ENCODE measurements at places on chromosomes 7 and 10.

GRCh38 chr10:116848032-116848943 is 1.0 kb upstream of the ENO4 start:
- no peak for DNase-seq

- no peak for DNase-seq
These were observed 52.9 kb downstream of the LYZL2 start for GRCh38 chr10:30576641-30577040.

DNA sequence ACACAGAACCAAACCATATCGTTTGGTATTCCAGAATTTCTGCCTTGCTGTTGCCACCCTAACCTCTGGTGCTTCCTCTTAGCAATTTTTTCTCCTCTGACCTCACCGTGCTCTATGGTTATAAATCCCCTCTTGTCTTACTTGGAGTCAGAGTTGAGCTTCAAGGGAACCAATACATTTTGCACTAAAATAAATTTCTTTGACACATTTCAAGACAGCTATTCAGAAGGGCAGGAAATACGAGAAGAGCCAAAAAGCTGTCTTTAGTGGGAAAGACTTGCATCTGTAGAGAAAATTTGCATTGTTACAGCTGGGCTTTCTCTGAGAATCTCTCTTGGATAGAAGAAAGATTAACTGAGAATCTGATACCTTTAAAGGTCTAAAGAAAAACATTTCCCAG is 14.5 kb upstream of the AKR1C2 start:
- no peak for DNase-seq

DNA sequence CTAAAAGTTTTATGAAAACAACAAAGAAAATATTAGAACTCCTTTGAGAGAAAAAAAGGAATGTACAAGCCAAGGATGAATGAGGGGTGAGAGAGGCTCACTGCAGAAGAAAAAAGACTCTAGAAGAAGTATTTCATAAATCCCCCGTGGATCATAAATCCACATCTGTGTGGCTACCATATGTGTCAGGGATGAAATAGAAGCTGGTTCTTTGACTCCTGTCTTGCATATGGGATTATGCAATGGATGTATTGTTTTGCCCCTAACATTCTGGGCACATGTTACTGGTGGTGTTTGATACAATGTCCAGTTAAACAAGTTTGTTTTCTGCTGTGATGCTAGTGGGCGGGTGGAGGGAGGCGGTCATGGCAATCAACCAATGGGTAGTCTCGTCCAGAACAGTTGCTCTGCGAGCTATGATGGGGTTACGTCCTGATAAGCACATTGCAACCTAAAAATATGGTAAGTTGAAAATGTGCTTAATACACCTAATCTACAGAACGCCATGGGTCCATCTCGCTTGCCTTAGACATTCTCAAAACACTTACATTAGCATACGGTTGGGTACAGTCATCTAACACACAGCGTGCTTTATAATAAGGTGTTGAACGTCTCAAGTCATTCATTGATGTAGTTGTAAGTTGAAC is 34.1 kb upstream of the PITRM1 start:
- DNase-seq: no peak

DNA sequence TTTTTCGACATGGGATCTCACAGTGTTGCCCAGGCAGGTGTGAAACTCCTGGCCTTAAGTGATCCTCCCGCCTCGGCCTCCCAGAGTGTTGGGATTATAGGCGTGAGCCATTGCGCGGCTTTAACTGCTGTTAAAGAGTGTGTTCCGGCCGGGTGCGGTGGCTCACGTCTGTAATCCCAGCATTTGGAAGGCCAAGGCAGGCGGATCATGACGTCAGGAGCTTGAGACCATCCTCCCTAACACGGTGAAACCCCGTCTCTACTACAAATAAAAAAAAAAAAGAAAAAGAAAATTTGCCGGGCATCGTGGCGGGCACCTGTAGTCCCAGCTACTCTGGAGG is 1.1 kb downstream of the RABGEF1 start:
- DNase-seq: peak; percentile 42

- no peak for DNase-seq
These were observed 112.2 kb downstream of the CLEC2L start for GRCh38 chr7:139635526-139636302.

GRCh38 chr10:83122336-83122735 is 1017.0 kb upstream of the GHITM start:
- DNase-seq: no peak

DNA sequence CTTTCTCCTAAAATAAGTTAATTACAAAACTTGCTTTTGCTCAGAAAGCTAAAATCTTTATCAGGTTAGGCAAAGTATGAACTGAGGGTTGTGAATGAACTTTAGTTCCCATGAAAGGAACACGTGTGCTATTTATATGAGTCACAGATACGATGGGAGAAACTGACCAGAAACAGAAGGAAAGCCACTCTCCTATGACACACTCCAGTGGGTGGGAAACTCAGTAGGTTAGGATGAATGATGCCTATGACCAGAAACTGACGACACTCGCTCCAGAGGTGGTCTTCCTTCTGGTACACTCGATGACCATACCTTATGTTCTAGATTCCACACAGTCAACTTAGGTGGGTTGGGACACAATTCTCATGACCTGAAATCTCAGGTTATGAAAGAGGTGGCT is 215.7 kb upstream of the INHBA start:
- DNase-seq: no peak

- DNase-seq: peak; percentile 9
These were observed 8.4 kb downstream of the TBRG4 start for GRCh38 chr7:45102785-45103712.

DNA sequence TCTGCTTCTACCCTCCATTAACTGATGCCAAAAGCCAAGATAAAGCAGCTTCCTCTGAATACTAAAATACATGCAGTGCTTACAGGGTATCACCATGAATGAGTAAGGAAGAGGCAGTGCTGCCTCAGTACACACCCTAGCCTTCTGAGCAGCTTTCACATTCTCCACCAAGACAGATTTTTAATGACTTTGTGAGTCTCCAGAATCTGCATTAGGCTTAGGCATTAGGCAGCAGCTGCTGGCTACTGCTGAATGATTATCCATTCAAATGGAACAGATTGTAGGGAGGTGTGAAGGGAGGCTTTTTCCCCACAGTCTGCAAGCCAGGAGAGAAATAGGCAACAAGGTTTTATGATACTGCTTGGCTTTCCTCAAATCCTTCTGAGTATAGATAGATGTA is 1226.7 kb upstream of the LRRN3 start:
- DNase-seq: no peak

GRCh38 chr10:27534161-27534700 is 30.1 kb downstream of the RAB18 start:
- no peak for DNase-seq

DNA sequence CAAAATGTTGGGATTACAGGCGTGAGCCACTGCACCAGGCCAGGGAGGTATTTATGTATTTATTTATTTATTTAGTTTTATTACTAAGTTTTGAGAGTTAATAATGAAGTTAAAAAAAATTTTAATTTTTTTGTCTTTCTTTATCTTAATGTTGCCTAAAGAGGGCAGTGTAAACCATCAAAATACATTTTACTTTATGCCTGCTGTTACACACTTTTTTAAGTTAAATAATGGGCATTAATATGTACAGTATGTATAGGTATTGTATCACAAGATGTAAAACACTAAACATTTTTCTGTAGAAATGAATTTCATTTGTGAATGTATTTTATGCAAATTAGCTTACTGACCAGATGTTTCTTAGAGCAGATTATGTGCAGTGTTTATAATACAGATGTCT is 129.4 kb downstream of the AASS start:
- no peak for DNase-seq

GRCh38 chr10:25078658-25079431 is 62.4 kb downstream of the THNSL1 start:
- no peak for DNase-seq

DNA sequence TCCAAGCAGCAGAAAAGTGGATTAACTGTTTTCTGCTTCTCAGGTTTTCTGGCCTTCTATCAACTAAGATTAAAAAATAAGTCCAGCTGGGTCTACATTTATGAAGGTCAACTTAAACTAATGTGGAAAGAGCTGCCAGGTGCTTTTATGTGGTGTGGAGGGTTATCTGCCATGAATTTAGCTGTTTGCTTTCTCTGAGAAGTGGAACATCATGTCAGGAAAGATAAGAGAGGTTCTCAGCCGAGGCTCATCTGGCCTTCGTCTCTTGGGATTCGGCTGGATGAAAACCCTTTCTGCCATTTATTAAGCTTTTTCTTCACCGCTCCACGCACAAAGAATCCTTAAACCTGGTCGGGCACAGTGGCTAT is 5.5 kb downstream of the PTPRN2 start:
- no peak for DNase-seq

DNA sequence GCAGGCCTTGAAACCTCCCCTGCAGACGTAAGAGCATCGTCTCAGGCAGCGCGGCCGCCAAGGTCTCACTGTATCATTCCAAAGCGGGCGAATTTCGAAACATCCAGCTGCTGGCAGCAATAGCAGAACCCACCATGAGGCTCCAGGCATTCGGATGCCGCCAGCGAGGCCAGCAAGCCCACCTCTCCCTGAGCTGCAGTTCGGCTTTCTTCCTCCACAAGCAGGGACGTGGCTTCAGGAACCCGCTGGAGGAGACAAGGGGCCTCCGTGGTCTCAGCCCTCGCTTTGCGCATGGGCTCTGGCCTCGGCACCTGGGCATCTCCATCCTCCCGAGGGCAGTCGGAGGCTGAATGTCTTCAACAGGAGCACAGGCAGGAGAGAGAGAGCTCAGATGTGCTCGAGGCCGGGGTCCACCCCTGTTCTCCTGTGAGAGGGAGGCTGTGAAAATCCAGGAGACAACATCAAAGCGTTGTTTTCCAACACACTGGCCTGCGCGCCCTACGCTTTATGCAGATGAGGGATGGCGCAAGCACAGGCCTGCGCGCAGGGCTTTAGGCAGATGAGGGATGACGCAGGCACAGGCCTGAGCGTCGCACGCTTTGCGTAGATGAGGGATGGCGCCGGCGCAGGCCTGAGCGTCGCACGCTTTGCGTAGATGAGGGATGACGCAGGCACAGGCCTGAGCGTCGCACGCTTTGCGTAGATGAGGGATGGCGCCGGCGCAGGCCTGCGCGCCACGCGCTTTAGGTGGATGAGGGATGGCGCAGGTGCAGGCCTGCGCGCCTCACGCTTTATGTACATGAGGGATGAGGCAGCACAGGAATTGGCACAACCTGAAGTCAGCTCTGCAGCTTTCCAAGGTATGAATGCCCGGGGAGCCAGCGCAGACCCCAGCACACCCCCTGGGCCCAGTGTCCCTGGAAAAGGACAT is 103.2 kb downstream of the WDR37 start:
- DNase-seq: peak; percentile 19

GRCh38 chr10:46301056-46301645 is 14.4 kb downstream of the ANTXRL start:
- DNase-seq: no peak

- DNase-seq: no peak
These were observed 88.5 kb downstream of the AVL9 start for GRCh38 chr7:32583791-32584190.
